ENCODE measurements at places on chromosomes 3 and 15.

DNA sequence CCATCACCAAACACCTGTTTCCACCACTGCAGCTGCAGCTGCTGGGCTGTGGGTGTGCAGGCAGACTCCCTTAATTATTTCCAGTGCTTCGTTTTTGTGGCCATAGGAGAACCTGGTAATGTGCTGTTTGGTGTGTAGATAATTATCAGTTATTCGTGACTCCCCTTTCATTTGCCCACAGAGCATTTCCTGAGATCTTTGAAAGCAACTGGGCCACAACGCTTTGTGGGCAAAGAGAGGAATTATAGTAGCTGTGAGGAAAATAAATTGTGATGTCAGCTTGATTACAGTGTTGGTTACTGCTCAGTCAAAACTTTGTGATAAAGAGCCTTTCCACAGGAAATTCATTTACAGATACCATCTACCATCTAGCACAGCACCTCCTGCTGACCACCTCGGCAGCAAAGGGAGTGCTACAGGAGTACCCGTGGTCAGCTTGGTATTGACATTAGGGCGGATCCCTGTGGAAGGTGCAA is 193.3 kb upstream of the SLCO3A1 start:
- no peak for DNase-seq

- no peak for DNase-seq
Observed at GRCh38 chr3:32436816-32437189, 45.1 kb downstream of the CMTM7 start.

GRCh38 chr3:141379250-141379966 is 11.1 kb downstream of the ZBTB38 start:
- DNase-seq: no peak

DNA sequence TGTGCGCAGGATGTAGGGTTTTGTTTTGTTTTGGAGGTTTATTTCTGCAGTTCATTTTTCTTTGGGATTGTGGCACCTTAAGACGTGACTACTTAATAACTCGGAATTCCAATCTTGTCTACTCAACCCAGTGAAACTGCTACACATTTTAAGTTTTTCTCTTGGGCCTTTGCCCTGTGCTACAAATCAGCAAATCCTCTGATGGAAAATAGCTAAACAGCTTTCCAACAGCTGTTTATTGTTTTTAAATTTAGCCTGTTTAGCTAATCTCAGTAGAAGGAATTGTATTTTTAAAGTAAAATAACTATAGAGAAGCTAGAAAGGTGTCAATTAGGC is 48.4 kb downstream of the OPA1 start:
- DNase-seq: no peak

DNA sequence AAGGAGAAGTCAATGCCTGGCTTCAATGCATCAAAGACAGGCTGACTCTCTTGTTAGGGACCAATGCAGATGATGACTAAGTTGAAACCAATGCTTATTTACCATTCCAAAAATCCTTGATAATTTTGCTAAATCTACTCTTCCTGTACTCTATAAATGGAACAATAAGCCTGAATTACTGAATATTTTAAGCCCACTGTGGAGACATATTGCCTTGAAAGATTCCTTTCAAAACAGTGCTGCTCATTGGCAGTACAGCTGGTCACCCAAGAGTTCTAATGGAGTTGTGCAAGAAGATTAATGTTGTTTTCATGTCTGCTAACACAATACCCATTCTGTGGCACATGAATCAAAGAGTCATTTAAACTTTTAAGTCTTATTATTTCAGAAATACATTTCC is 181.0 kb upstream of the CBLB start:
- no peak for DNase-seq

DNA sequence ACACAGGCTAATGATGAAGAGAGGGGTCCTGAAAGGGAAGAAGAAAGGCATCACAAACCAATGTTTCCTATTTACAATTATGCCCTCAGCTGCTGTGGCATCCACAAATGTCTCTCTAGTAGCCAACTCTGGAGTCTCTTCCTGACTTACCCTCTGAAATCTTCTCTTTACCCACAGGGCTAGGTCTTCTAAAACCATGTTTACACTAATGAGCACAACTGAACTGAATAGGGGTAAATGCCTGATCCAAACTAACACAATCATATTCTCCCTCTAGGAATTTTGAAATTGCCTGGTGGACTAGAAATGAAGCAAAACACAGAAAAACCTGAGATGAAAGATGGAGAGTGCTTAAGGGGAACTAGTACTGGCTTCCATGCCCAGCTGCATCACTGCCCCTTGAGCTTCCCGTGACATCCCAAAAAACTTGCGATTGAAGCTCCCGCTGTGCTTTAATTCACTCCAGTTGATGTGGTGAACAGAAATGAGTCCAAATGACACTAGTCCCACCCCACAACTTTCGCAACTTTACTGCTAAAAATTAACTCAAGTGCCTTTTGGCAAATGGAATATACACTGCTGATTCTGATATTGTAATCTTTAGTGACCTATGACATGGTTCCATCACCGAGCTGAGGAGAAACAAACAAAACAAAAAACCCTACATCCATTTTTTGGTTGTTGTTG is 32.8 kb downstream of the CFAP20DC start:
- no peak for DNase-seq

DNA sequence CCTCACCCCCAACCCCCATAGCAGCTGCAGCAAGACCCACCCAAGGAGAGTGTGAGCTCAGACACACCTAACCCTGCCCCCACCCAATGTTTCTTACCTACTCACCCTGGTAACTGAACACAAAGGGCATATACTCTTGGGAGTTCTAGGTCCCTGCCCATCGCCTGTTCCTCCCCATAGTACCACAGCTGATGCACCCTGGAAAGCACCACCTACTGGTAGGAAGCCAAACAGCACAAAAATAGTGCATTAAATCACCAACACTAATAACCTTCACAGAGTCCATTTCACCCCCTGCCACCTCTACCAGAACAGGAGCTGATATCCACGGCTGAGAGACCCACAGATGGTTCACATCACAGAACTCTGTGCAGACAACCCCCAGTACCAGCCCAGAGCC is 245.2 kb downstream of the EFHB start:
- DNase-seq: no peak

- no peak for DNase-seq
Observed at GRCh38 chr3:183313764-183314163, 60.7 kb downstream of the B3GNT5 start.

GRCh38 chr3:147130461-147130860 is 275.9 kb downstream of the ZIC4 start:
- no peak for DNase-seq

- DNase-seq: no peak
Observed at GRCh38 chr3:61594964-61595285, 33.6 kb downstream of the PTPRG start.

DNA sequence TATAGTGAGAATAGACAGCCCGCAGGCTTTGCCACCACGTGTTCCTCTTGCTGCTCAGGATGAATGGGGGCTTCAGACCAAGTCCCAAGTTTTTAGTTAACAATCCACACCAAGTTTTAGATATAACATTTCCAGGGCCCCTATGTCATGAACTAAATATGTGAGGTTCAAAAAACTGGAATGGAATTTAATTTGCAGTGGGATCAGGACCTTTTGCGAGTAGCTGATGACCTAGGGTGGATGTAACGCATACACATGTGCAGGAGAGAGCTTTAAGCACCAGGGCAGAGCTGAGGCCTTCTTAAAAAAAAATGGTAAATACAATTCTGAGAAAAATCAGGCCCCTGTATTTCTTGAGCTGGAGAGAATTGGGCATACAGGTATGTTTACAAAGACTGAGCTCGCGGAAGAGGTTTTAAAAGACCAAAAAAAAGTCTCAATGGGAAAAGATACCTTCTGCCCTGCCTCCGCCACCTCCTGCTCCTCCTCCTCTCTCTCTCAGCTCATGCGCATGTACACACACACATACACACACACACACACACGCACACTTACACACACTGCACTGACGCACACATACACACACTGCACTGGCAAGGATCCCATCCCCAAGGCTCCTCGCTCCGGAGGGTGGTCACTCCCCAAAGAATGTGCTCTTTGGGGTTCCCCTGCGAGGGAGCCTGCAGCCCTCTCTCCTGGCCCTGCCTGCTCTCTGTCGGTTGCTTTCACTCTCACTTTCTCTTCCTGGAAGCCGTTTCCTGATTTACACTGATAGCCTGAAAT is 48.2 kb upstream of the IGF1R start:
- peak; percentile 37 for DNase-seq

GRCh38 chr3:162263596-162263995 is 767.0 kb downstream of the OTOL1 start:
- no peak for DNase-seq

DNA sequence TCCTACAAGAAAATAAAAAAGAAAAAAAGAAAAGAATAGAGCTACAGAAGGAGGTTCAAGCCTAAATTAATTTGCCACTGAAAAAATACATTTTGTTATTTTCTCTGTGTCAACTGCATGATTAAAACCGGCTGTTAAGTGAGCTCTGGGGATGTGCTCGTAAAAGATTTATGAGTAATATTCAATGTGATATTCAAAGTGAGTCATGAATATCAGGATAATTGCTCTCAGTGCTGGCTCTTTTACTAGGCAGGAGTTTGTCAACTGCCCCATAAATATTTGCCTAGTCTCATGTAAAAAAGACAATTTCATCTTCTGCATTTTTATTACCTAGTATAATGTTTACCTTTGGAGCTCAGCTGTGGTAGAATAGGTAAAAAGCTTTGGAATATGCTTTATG is 78.9 kb downstream of the CDIN1 start:
- DNase-seq: no peak

GRCh38 chr3:138457863-138458735 is 23.7 kb downstream of the ESYT3 start:
- no peak for DNase-seq

DNA sequence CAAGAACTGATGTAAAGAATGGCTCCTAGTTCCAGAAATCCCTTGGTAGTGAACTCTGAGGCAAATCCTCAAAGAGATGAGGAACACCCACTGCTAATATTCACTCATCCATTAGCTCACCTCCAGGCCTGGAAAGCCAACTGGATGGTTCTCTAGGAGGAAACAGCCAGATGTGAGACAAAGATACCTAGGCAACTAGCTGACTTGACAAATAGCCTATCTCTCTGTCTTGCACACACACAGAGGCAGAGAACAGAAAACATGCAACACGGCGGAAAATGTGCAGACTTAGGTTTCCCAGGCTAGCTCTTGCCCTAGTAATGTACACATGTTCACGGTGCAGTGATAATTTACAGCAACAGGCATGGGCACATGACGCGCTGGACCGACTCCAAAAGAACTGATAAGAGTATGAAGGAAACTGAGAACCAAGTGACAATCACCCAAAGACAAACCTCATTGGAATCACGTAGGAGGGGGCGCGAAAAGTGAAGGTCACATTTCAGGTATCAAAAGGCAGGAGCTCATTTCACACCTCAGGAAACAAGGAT is 318.1 kb downstream of the FOXP1 start:
- DNase-seq: no peak

GRCh38 chr3:177665122-177665808 is 468.0 kb upstream of the TBL1XR1 start:
- DNase-seq: no peak

GRCh38 chr3:49133226-49133951 is 539 bp upstream of the LAMB2 start:
- DNase-seq: no peak

DNA sequence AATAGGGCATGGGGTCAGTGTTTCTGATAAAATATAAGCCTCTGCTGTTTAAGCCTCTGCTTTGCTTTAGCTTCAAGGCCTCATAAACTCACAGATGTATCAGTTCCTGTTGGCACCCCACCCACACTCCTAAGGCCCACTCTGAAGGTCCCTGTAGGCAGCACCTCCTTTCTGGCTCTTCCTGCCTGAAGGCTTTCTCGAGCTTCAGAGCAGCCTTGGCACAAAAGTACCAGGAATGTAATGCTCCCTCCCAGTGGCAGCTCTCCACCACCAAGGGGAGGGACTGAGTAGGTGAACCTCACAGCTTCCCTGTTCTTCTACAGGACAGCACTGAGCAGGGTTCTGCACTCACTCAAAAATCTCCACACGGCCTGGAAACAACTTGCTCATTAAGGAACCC is 102.2 kb downstream of the ABHD5 start:
- DNase-seq: no peak

GRCh38 chr3:142563496-142563997 is 15.0 kb downstream of the ATR start:
- DNase-seq: no peak

DNA sequence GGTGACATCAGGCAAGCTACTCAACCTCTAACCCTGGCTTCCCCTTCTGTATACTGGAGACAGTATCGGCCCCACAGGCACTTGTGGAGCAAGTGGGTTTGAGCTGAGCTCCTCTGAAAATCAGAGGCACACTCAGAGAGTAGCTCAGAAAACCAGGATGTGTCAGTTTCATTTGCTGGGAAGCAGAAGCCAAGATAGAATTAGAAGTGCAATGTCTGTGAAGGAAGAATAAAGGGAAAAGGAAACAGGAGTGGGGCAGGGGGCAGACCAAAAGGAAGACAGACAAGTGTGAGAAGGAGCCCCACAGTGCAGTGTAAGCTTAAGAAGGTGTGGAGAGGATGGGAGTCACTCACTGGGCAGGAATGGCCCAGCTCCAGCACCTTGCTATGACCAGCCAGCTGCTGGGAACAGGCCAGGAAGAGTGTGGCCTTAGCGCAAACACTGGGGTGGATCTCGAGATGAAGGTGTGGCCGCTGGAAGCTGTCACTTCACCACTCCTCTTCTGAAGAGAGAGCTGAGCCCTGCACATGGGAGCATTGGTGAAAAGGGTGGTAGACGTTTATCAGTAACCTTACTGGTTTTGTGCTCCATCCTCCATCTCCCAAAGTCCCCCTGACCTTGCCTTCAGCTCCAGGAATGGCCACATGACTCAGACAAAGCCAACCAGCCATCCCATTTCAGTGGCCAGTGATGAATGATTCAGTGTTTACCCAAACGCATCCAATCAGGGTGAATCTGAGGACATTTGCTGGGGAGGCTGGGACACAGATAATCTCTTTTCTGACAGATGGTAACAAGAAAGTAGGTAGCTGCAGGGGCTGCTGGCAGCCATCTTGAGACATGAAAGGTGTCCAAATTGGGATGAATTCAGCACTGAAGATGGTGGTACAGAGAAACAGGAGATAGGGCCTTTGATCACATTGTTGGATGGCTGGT is 108.4 kb downstream of the SHQ1 start:
- DNase-seq: no peak

DNA sequence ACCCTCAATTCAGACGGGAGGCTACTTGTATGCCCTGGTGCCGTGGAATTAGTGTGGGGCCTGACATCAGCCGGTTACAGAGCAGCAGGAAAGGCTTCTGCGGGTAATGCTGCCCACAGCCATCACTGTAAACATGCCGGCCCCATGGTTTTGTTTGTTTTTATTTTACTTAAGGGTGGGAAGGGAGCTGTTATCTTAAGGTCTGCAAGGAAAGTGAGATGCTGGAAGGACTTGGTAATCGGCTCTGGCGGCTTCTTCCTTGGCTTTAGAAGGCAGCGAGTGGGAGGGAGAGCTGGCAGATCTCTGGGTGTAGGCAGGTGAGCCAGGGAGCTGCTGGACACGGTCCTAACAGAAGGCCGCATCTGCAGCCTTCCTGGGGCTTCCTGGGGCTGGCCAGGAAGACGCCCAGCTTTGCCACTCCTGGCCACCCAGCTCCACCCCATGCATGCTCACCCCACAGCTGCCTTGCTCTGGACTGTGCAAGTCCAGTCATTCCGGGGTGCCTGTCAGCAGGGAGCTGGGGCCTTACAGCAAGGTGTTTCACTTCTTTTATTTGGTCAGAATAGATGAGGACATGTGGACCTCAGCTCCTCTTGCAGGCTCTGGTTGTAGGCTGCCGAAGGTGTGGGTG is 54.1 kb upstream of the FURIN start:
- DNase-seq: no peak
